ENCODE measurements at places on chromosomes 2 and 18.

DNA sequence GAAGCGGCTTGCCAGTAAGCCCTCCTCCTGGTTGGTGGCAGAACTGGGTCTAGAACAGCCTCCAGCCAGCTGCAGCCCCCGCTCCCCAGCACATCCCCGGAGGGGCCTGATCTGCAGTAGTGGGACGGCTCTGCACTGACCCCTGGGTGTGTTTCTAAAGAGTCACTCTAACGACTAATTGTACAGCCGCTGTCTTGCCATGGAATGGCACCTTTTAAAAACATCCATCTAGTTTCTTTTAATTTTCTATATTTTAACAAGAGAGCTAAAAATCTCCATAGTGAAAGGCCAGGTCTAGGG, 82.0 kb downstream of the MTCL1 start:
- DNase-seq = no peak

DNA sequence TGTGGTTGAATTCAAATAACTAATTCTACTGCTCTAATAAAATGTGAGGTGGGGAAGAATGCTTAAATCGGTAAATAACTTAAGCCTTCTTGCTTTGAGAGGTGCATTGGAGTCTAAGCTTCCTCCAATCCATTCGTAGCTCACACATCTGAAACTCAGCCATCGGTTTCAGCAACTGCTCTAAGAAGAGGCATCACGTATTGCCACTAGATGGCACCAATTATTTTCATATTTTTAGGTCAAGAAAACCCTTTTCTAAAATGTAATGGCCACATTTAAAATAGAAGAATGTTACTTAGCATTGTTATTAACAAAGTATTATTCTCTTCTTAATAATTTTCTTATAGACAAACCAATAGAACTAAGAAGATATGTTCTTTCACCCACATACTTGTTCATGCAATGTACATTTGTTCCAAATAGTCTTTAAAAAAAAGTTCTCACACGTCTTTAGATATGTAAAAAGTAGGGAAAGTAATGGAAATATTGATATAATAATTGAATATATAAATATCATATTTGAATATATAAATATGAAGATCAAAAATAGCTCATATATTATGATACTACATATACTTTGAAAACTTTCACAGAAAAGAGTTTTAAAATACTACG, 229.8 kb downstream of the CCDC178 start:
- no peak for DNase-seq

- DNase-seq = no peak
Observed at GRCh38 chr18:48095726-48096125, 165.3 kb upstream of the SMAD2 start.

DNA sequence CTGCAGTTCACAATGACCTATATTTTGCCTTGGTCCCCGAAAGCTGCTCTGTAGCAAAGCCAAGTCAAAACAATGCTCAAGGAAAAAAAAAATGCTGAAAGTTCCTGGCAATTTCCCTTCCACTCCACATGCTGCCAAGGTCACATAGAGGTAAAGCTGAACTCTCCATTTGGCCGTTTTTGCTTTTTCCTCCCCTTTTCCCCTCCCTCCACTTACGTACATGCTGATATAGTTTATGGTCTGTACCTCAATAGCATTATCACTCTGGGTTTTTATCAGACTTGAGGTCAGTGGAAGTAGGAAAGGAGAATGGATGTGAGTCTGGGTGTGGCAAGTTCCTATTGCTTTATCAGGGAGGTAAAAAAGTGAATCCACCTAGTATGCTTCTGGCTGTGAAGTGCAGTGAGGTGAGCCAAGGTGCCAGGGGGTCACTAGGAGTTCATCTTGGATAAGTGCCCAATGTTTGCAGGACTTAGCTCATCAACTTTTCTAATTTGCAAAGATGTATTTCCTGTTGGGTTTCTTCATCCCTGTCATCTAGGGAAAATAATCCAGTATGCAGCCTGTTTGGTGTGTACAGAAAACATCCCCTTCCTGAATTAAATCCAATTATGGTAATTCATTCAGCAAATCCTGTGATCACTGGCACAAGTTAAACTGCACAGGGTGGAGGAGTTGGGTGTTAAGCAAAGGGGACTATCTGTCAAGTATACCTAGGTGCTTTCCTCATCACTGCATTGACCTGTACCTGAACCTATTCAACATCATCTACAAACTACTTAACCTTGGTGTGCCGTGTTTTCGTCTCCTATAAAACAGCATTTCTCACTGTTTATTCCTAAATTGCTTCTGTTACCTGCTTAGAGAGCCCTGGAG, 124.3 kb upstream of the CYP26B1 start:
- DNase-seq = peak; percentile 35

GRCh38 chr2:26164641-26165211, 8.2 kb upstream of the GAREM2 start:
- no peak for DNase-seq
